ENCODE measurements at places on chromosomes 1 and 21.

DNA sequence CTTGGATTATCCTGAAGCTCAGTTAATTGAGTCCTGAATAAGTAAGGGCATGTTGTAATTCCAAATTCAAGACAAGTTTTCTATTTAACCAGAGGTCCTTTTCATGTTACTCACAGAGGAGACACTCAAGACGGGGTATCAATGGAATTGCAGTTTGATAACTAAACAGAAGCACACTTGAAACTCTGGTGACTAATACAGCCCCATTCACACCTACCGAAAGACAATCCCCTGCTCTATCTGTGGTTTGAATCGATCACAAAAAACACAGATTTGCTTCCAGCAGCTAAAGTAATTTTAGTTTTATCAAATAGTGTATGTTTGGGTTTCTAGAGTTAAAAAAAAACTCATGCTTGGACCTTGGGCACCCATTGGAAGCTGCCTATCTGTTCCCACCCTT, 60.4 kb downstream of the TEX35 start:
- no peak for DNase-seq

GRCh38 chr1:217482356-217483102, 148.4 kb downstream of the GPATCH2 start:
- no peak for DNase-seq

DNA sequence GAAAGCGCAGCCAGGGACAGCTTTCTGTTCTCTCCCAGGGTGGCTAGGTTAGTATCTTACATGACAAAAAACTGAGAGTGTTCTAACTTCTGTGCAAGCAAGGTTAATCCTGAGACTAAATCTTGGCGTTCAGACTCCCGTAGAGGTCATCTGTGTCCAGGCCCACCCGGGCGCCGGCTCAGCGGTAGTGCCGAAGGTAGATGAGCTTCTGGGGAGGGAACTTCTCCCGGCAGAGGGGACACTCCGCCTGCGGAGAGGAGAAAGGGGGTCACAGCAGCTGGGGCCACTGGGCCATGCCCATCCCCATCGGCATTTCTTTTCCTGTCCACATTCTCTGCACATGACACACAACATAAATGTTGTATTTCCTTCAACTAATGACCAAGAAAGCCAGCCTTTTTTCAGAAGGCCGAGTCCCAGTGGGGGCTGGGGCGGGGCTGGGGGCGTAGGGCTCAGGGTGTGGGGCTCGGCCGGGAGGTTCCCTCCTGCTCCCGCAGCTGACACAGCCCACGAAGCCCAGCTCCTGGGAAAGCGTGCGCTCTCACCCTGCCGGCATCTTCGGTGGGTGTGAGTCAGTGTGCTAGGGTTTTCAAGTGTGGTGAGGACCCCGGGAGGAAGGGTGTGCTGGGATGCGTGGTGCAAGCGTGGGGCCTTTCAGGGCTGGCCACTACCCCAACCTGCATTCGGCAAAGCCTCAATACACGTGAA, 6.6 kb downstream of the PEX10 start:
- DNase-seq = no peak

DNA sequence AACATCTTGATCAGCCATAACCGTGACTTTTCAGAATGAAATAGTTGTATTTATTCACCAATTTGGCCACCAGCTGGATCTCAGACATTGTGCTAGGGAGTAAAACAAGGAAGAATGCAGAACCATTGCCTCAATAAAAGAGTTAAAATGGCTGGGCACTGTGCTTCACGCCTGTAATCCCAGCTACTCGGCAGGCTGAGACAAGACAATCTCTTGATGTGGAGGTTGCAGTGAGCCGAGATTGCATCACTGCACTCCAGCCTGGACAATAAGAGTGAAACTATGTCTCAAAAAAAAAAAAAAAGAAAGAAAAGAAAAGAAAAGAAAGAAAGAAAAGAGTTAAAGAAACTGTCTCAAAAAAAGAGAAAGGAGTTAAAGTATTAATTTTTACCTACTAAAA, 199.5 kb downstream of the TPR start:
- no peak for DNase-seq

DNA sequence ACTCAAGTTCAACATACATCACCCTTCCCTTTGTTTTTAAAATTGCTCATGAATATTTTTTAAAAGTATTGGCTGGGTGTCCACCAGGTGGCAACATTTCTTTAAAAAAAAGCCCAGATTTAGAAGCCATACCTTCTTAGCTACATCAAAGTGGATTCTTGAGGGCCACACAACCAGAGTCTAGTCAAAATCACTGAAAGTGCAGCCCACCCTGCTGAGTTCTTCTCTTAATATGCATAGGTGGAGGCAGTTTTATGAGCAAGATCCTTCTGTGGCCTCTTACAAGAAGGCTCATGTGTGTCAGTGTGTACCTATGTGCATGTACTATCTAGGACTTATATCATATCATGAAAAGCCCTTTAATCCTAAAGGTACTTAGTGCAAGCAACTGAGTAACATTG, 16.9 kb upstream of the GNG12 start:
- DNase-seq = no peak

DNA sequence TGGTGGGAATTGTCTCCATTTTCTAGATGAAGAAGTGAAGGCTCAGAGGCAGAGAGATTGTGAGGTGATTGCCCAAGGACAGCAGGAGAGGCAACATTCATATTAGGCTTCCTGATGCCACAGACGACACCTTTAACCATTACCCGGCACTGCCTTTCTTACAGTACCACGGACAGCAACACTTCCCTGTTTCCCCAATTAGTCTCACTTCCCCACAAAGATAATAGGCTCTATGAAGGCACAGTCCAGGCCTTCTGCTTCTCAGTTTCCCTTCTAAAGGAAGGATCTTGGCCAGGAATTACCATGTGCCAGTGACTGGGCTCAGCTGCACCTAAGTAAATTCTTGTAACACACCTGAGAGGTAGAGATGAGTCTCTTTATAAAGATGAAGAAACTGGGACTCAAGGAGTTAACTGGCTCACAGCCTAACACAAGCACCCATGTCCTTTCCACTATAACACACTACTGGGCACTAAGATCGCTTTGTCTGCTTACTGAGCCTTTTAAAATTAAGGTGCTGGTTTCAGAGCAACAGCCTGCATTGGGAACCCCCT, 9.6 kb downstream of the IGSF9 start:
- no peak for DNase-seq

DNA sequence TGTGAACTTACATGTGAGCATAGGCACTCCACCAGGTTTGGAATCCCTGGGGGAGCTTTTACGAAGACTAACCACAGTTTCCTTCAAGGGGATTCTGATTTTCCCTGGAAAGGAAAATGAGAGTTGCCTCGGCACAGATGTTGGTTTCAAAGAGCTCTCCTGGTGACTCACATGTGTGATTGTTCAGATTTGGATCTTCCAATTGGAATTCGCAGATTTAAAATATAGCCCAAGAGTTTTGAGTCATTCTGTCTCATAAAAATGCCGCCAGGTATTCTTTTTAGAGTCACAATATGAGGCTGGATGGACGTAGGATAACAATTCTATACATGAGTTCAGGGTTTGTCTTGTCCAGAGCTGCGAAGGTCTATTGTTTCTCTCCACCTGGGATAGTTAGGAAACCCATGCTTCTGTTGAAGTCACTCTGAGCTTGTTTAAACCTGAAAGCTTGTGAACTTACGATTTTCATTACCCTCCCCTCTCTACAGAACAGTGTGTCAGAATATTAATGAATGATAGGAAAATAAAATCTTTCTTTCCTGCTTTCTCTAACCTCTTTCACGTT, 64.9 kb downstream of the TGFB2 start:
- DNase-seq = no peak

DNA sequence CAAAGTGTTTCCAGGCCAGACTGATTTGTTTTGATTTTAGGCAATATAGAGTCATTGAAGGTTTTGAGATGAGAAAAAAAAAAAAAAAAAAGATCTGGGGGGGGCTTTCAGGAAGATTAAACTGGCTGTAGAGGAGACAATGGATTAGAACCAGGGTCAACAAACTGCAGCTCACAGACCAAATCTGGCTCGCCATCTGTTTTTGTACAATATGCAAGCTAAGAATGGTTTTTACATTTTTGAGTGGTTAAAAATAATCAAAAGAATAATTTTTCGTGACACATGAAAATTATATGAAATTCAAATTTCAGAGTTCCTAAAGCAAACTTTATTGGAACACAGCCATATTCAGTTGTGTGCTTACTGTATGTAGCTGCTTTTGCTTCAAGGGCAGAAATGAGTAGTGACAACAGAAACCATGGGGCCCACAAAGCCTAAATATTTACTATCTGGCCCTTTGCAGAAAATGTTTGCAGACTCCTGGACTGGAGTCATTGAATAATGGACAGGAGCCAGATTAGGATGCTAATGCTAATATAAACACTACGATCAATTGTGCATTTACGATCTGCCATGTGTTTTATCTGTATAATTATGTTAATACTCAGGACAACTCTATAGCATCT, 375.7 kb upstream of the DAB1 start:
- DNase-seq = no peak

DNA sequence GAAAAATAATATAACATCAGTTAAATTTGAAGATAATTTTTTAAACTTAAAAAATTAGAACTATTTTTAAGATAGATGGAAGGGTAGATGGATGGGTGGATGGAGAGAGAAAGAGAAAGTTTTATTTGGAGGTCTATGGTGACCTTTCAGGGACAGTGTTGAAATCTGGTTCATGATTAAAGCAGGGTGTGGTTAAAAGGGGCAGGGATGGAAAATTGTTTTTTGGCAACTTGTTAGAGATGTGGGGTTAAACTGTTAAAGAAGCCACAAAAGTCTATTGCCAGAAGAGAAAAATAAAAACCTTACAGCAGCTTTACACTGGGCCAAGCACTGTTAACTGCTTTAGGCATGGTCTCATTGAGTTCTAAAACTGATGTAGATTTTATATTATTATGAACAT, 134.9 kb upstream of the GORAB start:
- no peak for DNase-seq

DNA sequence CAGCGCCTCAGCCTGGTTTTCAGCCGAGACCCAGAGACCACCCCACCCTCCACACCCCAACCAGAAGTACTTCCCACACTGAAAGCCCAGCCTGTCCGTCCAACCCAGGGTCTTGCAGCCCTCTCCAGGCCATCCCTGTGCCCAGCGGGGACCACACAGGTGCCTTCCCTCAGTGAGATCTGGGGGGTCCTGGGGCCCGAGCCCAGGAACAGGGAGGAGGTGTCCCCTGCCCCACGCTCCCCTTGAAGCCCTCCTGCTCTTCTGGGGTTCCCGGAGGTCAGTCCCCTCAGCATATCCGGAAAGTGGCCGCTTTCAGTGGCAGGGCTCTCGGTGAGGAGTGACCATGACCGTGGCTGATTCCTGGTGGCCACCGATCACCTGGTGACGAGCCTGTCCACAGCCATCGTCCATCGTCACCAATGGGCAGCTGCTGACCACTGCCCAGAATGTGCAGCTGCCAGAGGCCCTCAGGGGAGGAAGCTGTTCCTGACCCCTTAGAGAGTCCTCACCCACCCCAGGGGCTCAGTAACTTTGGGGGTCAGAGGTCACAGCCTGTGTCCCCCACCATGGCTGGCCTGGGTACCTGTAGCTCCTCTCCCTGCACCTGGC, 3.4 kb downstream of the TMEM240 start:
- no peak for DNase-seq

DNA sequence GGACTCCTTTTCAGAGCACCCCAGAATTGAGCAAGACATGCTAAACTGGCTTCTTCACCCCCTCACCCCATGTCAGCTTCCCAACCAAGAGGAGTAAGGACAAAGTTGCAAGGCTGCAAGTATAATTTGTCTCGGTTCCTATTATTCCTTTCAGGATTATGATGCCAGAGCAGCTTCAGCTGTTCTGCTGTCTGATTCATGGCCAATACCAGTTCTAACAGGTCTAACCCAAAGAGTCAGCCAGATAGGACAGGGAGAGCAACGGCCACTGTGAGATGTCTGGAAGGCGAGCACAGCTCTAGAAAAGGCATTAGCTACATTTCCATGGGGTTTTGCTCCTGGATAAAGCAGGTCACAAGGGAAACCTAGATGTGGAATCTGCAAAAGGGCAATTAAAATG, 53.3 kb upstream of the HOOK1 start:
- no peak for DNase-seq

DNA sequence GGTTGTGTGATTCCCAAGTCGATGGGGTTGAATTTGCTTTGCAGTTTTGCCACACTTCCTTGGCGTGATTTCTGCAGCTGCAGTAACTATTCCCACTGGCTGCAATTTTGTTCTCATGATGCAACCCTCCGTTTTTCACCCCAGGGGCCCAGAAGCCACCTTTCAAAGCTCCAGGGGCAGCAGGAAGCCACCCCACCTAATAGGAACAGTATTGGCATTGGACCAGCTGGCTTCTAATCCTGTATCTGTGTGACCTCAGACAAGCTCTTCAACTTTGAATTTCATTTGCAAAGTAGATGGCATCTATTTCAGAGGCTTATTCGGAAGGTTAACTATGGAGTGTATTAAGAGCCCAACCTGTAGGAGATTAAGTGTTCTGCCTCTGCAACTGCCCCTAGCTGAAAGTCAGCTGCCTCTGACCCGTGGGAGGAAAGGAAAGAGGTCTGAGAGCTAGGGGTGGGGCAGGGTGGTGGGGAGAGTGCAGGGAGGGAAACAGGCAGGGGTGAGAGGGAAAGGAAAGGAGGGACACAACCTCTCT, 12.6 kb downstream of the C1orf115 start:
- no peak for DNase-seq

- no peak for DNase-seq
These were observed 274.1 kb upstream of the CHRM3 start for GRCh38 chr1:239112101-239112935.

DNA sequence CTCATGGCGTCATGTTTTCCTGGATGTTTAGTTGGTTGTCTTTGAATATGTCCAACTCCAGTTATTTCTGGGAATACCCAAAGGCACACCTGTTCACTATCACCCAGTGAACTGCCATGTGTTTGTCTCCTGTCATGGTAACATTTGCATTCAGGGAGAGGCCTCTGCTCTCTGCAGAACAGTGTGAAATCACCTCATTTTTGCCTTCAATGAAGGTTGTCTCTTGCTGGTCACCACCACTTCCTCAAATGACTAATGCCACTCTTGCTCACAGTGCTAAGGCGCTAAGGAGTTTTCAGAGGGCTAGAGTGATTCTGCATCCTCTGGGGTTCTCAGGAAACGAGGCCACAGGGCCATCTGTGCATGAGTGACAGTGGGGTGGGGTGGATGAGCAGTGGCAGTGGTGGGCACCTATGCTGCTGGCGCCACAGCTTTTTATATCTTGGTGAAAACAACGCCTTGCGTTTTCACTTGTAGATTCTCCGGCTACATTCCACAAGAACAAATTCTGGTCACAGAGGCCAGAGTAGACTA, 60.0 kb upstream of the ATP5PO start:
- peak; percentile 75 for DNase-seq

GRCh38 chr1:74767490-74767889, 34.5 kb downstream of the TYW3 start:
- DNase-seq = no peak
